GM20000 (cell line): ENCODE measurements at places on chromosomes 16 and 17.

DNA sequence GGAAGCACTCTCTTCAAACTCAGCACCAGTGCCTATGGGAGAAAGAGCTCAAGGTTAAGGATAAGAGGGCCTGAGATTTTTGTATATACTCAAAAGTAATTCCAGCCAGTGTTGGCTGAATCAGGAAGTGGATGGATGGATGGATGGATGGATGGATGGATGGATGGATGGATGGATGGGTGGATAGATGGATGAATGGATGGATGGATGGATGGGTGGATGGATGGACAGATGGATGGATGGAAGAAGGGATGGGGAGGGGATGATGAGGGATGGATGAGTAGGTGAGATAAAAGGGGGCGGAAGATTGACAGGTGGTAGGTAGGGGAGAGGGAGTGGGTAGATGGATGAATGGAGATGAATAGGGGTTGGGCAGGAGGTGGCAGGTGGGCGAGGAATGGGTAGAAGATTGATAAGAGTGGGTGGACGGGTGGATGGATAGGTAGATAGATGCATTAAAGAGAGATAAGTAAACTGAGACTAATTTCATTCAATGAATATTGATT lies 4.1 kb downstream of the CX3CL1 start:
- no peak for DNase-seq

GRCh38 chr16:74585846-74586443 lies 21.0 kb downstream of the GLG1 start:
- DNase-seq: no peak

GRCh38 chr16:89860747-89861304 lies 12.6 kb upstream of the TCF25 start:
- DNase-seq: peak; percentile 95

DNA sequence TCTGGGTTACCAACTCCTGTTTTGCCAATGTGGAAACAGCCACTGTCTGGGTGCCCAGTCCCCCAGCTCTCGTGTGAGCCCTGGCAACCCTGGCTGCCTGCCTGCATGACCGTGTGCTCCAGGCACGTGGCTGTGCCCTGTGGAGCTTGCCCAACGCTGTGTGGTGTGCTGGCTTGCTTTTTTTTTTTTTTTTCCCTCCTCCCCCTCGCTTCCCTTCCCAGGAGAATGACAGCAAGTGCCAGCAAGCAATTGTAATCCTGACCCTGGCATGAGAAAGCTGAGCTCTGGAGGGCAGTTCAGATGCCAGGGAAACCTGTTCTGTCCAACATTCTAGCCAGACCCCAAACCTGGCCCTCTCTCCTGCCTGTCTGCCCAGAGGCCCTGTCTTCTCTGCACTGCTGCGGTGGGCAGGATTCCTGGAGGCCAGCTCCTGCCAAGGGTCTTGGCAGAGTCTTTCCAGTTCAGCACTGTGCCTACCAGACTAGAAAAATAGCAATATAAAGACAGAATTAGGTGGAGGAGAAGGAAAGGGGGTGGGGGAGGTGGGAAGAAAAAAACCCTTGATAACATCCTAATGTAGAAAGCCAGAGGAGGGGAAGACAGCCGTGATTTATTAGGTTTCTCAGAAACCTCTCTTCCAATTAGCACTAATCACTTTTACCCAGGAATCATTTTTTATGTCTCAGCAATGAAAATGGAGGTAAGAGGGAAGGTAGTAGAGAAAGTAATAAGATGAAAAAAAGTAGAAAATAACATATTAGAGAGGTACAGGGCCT lies 9.0 kb downstream of the HLF start:
- no peak for DNase-seq

- DNase-seq: peak; percentile 58
These were observed 70.6 kb upstream of the CLEC3A start for GRCh38 chr16:77951788-77952187.

GRCh38 chr17:14019186-14019956 lies 49.9 kb upstream of the COX10 start:
- DNase-seq: no peak

DNA sequence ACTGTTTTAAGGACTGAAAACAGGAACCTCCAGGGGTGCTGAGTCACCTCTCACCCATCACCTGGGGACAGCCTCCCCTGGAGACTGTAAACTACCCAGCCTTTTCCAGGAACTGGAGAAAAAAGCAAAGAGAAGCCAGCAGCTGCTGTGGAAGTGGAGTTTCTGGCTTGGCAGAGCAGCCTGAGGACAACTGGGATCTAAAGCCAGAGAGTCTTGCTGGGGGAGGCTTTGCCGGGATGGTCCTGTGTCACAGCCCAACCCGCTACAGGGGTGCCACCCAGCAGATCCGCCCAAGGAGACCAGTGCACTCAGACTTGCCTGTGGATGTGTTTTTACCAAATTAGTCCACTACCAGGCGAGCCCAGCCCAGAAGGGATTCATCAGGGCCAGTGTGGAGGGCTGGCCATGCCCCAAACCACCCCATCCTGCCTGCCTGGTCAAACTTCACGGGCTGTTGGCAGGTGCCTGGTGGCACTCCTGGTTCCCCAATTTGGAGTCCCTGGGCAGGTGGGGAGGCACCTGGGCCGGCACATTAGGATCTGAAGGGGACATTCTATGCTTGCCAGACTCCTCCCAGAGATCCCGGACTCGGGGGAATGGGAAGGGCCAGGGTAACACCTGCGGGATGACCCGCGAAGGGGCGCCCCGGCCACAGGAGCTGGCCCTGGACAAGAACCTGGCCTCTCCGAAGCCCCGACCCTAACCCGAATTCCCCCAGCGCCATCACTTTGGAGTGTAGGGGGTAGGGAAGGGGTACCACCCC lies 771 bp downstream of the MSRB1 start:
- DNase-seq: no peak

- DNase-seq: no peak
These were observed 8.1 kb downstream of the AMZ2 start for GRCh38 chr17:68255731-68256538.

DNA sequence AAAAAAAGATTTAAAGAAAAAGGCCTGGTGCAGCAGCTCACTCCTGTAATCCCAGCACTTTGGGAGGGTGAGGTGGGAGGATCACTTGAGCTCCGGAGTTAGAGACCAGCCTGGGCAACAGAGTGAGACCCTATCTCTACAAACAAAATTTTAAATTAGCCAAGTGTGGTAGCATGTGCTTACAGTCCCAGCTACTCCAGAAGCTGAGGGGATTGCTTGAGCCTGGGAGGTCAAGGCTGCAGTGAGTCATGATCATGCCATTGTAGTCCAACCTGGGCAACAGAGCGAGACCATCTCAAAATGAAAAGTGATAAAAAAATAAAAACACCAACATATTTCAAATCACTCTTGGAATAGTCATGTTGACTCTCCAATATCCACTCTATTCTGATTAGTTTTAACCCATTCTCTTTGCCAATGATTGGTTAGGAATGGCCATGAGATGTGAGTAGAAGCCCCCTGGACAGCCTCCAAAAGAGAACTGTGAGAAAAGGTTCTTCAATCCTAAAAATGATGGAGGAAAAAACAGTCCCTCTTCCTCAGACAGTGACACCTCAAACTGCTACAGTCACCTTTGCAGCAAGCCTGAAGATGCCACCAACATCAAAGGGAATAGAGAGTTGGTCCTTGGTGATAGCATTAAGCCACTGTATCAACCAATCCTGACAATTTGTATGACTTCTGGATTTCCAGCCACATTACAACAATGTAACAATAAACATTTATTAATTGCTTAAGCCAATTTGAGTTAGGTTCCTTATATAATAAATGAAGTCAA lies 2.9 kb upstream of the KANSL1 start:
- no peak for DNase-seq

DNA sequence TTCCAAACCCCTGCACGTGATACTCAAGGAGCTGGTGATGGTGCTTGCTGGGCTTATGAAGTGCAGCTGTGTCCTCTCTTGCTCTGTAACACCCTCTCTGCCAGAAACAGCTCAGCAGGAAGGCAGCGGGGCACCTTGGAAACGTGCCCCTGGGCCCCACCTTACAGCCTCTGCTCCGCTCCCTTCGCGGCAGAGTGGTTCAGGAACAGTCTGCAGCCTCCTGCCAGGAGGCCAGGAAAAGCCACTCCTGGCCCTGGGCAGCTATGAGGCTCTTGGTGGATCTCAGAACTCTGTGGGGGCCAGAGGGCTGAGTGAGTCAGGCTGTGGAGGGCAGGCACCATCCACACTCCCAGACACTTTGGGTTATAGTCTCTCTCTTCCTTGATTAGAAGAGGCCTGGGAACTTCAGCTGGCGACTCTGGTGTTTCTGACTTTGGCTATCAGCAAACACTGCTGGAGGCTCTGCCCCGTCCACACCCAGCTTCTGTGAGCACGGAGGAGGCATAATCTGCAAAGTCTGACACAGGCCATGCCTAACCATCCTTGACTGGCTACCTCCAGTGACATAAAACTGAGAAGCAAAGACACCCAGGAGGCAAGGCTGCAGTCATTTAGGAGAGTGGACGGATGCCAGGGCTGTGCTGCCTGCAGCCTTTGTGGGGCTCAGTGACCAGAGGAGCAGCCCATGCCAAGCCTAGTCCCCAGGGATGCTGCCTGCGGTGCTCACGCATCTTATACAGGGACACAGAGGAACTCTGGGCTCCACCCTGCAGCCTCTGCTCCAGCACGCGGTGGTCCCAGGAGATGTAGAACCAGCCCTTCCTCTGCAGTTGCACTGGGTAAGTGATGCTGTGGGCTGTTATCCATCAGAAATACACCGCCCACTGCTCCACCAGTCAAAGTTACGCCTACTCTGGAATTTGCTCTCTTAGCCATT lies 65.3 kb downstream of the METRNL start:
- DNase-seq: no peak

DNA sequence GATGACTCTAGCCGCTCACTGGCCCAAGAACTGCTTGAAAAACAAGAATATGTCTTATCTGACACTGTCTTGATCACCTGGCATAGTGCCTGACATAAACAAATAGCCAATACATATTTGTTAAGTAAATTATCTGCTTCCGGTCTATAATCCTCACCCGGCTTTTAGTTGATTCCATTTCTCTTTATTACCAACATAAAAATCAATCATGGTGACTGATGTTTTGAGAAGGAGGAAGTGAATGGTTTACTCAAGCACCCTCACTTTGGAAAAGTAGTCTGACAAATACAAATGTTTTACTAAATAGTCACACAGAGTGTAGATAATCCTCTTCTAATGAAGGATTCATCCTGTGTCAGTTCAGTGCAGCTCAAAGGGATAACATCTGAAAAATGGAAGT lies 47.0 kb downstream of the SKAP1 start:
- DNase-seq: no peak

- no peak for DNase-seq
These were observed 39.3 kb upstream of the TEKT1 start for GRCh38 chr17:6870841-6871240.

GRCh38 chr17:17252149-17252661 lies 15.2 kb upstream of the FLCN start:
- no peak for DNase-seq

- DNase-seq: no peak
These were observed 53.7 kb upstream of the GSG1L start for GRCh38 chr16:28117168-28117565.

- no peak for DNase-seq
These were observed 787.9 kb upstream of the EEF2KMT start for GRCh38 chr16:5885521-5885920.

GRCh38 chr16:55470533-55471371 lies 8.2 kb upstream of the MMP2 start:
- no peak for DNase-seq

- DNase-seq: no peak
These were observed 29.9 kb upstream of the WFIKKN2 start for GRCh38 chr17:50805486-50805885.

- no peak for DNase-seq
These were observed 35.8 kb downstream of the NF1 start for GRCh38 chr17:31130286-31131224.

- peak; percentile 91 for DNase-seq
These were observed 40.8 kb downstream of the METRNL start for GRCh38 chr17:83119987-83120864.

DNA sequence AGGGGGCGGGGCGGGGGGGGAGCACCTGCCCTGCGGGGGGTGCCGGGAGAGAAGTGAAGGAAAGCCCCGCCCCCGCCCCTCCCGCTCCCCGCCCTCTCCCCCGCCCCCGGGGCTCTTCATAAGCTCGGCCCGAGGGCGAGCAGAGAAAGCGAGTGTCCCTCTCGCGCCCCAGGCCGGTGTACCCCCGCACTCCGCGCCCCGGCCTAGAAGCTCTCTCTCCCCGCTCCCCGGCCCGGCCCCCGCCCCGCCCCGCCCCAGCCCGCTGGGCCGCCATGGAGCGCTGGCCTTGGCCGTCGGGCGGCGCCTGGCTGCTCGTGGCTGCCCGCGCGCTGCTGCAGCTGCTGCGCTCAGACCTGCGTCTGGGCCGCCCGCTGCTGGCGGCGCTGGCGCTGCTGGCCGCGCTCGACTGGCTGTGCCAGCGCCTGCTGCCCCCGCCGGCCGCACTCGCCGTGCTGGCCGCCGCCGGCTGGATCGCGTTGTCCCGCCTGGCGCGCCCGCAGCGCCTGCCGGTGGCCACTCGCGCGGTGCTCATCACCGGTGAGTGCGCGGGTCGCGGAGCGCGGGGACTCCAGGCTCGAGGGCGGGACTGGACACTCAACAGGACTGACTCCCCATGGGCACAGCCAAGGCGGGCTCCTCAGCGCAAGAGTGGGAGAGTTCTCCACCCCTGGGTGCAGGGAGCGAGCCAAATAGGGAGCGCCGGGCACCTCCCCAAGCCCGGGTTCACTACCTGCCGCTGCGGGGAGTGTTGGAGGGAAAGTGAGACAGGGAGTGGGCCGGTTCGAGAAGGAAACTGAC lies at the start of gene HSD11B2:
Gene HSD11B2 (plus strand): TSS at position 145 of the 798 bp plus-strand sequence. CDS start 128 bp downstream, at position 273.
- peak; percentile 73 for DNase-seq

GRCh38 chr17:20999044-20999573 lies 43.7 kb downstream of the USP22 start:
- DNase-seq: no peak

- DNase-seq: no peak
These were observed 57.2 kb downstream of the KANSL1 start for GRCh38 chr17:46135879-46136563.

DNA sequence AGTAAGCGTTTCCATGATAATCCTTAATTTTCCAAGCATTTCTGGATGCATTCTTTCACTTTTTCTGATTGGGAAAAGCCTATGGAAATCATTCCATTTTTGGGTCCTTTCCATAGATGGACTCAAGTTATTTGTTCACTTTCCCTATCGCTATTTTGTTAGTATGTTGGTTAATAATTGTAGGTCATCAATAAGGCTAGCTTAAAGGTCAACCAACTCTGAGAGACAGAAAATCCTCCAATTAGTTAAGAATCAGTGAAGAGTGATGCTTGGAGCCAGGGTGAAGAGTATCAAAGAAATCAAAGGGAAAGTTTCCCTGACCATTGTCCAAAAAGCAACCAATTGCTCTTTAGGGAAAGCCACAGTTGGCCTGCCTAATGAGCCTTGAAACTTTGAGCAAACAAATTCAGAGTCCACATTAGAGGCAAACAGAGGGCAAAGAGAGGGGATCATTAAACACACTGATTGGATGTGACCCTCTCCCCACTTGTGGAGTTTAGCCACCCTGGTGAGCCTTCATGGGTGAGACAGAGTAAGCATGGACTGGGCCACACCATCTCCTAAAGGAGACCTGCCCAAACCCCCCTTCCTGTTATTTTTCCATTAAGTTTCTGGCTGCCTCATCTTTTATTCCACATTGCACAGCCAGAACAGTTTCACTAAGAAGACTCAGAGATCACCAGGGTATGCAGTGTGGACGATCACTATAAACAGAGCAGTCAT lies 133.4 kb upstream of the DYNLRB2 start:
- no peak for DNase-seq

- no peak for DNase-seq
These were observed 263.5 kb downstream of the SNX29 start for GRCh38 chr16:12240036-12240435.

- peak; percentile 80 for DNase-seq
These were observed 658 bp downstream of the CACNG4 start for GRCh38 chr17:66964930-66965800.
